ENCODE measurements at places on chromosomes 2 and 18.

DNA sequence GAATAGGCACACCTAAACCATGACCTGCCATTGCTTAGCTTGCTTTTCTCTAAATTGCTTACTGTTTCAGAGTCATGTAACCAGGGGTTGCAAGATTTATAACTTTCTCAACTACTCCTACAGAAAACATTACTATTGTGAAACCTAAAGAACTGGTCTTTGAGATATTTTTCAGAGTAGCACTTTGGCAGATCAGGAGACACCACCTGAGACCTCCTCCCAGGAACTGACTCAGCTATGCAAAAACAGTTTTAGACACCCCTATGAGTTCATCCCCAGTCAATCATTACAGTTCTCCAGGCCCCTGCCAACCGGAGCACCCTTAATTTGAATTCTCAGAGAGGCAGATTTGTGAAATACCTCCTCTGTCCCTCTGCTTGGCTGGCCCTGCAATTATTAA lies 80.3 kb downstream of the MBOAT2 start:
- ATAC-seq, result no peak

- no peak for ATAC-seq
Measured at GRCh38 chr2:27838502-27838901, 51.7 kb downstream of the RBKS start.

DNA sequence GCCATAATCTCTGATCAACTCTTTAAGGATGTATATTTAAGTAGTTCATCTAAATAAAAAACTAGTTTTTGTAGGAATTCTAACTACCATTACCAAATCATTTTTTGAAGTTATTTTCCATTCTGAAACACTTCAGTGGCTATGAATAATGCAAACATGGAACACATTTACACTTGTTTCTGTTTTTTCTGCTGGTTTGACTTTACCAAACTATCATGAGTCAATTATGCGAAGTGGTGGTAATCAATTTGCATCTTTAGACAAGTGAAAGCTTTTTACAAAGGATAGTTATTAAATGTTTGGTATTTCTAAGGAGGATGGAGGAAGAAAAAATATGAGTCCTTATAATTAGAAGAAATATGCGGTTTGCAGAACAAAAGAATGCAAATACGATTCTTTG lies 202.0 kb upstream of the MMADHC start:
- no peak for ATAC-seq

DNA sequence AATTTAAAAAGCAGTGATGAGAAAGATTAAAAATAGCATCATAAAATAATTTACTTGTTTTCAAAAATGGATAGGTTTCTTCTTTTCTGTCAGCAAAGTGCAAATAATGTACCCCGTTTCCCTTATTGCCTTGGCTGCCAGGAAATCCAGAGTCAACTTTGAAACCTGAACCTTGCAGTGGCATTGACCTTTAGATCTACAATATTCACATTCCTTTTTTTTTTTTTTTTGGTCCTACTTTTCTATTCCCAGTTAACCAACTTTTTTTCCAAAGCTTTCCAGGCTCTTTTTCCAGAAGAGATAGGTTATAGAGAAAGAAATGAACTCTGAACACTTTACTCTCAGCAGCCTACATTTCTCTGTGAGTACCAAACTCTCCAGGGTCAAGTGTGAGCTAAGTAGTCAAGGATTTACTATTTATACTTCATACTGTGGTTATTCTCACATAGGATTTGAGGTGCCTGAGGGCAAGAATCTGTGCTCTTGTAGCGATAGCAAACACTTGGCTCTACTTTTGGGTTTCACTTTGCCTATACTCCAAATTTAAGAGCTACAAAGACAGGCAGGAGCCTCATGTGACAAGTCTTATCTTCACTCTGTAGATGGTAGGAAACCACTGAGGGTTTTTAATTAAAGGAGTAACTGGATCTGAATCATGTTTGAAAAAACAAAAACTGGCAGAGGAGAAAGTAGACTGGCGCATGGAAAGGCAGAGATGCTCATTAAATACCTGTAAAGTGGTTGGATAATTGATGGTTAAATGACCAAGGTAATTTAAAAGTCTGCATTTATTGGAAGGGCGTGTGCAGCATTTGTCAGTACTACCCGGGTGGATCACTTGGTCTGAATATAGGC lies 63.2 kb upstream of the TMEM17 start:
- no peak for ATAC-seq

DNA sequence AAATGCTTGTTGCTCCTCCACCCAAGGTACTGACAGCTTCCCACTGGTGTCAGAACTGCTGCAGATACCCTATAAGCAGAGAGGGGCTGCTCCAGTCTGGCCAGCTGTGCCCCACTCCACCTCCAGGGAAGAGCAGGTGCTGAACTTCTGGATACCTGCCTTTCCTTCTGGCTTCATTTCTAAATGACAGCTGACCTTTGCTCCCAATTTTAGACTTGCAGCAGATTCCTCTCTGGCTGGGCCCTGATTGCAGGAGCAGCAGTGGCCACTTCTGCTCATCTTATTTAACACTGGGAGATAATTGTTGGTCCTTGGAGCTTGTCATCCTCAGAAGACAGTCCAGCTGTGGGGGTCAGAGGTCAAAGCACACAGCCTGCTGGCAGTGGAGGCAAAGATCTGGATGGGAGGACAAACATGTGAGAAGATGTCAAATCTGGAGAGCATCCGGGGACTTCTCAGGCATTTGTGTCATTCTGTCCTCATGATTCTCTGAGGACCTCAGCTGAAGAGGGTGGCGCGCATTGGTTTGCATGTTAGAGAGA lies 38.9 kb downstream of the SETBP1 start:
- ATAC-seq, result no peak

DNA sequence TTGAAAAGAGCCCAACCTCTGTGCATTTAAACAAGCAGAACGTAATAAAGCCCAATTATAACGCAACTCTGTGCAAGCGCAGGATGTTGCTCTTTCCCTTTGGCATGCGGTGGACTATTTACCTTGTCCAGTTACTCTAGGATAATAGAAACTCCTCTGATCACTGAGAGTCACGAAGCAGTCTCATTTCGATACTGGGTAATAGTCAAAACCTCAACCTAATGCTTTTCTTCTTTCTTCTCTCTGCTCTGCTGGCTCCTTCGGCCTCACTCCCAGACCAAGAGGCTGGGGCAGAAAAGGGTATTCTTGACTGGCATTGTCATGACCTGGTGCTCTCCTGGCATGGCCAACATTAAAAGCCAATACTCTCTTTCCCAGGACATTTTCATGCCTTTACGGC lies 89.7 kb upstream of the GCFC2 start:
- ATAC-seq, result peak; percentile 21

DNA sequence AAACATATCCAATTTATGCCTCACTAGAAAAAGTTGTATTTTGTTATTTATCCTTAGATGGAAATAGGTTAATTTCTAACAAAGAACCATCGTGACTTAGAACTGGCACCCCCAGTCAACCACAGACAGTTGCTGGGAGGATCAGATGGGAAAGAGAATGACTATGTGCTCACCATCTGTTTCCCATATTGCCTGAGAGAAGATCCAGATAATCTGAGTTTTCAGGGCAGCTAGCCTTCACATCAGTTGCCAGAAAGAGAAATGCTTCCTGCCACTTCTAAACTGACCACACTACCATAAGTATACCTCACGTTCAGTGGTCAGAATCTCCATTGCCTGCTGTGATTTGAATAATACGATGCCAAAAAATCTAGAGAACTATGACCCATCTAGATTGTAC lies 28.4 kb upstream of the NEB start:
- ATAC-seq, result no peak

DNA sequence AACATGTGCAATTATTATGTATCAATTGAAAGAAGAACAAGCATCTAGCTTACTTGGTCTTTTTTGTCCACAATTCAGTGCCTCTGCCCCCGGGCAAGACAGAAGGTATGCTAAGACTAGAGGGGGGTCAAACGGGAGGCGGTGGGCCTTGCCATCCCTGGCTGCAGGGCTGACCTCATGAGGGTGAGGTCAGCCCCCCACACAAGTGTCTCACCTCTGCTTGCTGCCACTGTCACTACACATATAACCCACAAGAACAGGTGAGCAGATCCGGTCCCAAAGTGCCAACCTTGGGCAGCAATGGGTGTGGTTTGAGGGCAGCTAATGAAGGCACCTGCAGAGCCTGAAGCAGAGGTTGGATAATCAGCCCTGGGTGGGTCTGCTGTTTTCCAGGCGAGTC lies 71.5 kb downstream of the EDAR start:
- no peak for ATAC-seq

DNA sequence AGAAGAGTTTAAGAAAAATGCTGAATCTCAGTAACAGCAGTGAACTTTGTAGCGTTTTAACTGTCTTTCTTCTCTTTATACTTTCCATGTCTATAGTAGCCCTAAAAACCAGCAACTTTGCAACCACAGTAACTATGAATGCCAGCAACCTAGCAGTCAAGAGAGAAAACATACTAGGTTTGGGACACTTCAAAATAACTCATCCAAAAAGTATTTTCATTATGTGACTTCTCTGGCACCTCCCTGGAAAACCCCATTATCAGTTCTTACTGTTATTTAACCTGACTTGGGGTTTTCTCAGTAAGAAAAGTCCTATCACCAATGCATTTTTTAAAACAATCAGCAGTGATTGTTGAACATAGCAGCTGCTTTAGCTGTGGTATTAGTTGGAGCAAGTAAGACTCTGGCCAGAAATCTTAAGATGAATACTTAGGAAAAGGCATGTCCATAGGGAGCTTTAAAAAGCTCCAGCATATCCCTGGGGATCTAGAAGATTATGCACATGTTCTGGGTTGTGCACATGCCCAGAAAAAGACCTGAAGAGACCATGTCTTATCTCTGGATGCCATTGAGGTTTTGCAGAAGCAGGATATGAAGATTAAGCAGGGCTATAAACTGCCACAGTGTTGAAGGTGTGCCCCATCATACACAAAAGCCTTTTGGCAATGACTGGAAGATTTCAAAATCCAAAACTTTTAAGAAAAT lies 411.3 kb downstream of the CMPK2 start:
- ATAC-seq, result no peak

GRCh38 chr2:151808258-151809072 lies 19.8 kb downstream of the ARL5A start:
- no peak for ATAC-seq

DNA sequence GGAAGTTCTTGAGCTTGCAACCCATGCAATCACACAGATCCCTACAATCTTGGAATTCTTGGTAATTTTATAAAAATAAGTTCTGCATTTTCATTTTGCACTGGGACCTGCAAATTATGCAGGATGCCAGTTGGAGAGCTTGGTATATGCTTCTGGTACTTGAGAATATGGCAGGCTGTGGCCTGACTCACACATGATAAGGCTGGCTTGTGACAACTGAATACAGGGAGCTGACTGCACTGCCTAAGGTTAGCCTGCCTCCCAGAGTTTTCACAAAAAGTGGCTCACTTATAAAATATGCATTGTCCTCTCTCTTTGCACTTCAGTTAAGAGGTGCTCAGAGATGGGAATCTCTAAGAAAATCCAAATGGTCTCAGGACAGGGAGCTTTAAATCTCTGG lies 265.5 kb upstream of the KCNJ3 start:
- no peak for ATAC-seq

GRCh38 chr2:226002438-226002837 lies 602.9 kb downstream of the NYAP2 start:
- ATAC-seq, result peak; percentile 55

GRCh38 chr2:234966340-234966739 lies 14.5 kb downstream of the SH3BP4 start:
- ATAC-seq, result no peak

DNA sequence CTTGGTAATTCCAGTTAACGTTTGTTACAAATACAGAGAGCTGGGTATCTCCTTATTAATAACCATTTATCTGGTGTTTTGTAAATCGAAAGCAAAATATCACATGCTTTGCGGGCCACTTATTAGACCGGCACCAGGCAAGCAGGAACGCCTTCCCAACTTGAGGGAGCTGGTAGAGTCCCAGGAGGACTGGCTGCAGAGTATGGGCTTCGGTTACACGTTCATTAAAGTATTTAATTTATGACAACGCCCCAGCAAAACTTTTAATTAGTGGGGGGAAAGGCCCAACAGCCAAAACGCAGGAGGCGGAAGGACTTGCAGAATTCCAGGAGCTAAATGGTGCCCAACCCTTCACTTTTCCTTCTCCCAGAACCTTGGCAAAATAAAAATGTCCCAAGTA lies 3.7 kb downstream of the SMAD7 start:
- no peak for ATAC-seq

DNA sequence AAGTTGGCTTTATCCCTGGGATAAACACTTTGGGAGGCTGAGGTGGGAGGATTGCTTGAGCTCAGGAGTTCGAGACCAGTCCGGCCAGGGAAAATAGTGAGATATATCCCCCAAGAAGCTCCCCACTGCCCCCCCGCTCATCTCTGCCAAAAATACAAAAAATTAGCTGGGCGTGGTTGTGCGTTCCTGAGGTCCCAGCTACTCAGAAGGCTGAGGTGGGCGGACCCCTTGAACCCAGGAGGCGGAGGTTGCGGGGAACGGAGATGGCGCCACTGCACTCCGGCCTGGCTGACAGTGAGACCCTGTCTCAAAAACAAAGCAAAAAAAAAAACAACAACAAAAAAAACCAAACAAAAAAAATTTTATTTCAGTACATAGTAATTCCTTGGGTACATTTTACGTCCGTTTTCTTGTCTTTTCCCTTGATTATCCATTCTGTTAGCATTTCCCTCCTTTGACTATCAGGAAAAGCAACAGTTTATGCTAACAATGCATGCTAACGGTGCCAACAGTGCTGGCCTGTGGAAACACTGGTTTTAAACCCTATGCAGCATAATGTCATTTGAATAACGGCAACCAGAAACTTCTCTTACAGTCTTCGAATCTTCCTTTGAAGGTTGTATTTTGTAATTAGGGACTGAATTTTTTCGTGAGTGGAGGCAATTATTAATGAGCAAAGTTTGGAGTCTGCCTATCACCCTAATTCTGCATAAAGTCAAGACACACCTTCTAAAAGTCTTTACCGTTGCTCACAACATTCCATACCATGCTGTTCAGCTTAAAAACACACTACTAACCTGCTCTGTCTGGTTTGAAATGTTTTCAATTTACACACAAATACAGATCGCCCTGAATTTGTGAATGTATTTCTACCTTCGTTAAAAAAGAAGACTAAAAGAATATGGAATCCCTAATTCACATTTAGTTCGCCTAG lies 721 bp upstream of the MIB1 start:
- peak; percentile 1 for ATAC-seq

GRCh38 chr2:219254590-219255201 lies 978 bp upstream of the TUBA4A start:
- ATAC-seq, result peak; percentile 60

DNA sequence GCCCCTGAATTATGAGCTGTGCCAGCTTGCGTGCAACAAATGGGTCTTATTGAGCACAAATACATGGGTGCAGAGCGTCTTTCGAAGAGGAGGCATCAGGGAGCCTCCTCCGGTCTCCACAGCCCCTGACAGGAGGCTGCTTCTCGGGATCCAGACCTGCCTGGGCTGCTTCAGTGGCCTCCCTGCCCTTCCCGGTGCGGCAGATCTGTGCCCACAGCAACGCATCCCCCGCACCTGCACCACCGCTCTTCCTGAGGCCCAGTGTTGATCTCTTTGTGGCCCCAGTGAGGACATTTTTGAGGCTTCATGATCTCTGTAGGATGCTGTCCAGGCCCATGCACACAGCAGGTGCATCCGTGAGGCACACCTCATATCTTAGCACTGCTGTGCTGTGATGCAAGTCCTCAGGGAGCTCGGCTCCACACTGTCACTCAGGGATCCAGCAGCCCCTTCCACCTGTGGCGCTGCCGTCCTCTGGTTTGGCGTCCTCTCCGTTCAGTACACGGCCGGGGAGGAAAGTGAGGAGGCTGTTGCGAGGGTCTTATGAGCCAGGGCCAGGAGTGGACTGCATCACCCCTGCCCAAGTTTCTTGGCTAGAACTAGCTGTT lies 17.4 kb downstream of the RTP5 start:
- no peak for ATAC-seq

- no peak for ATAC-seq
Measured at GRCh38 chr2:189024901-189025618, 50.9 kb downstream of the COL3A1 start.

- no peak for ATAC-seq
Measured at GRCh38 chr2:7792031-7792651, 874.9 kb downstream of the RNF144A start.

All from stimulated activated memory B cell treated with anti-CD40 and anti-IgM and Interleukin-4, amounts not matched to agents 10 μg/mL and 1 μg/mL and 100 μg/mL, for 72 hours (primary cell).